Colonic mucosa (tissue), 4 donors: ENCODE measurements at places on chromosomes 7 and 10. TPM values are rescaled to one million over a fixed set of nuclear protein-coding genes. Genes with fewer than 3 reads are reported as not detected.

DNA sequence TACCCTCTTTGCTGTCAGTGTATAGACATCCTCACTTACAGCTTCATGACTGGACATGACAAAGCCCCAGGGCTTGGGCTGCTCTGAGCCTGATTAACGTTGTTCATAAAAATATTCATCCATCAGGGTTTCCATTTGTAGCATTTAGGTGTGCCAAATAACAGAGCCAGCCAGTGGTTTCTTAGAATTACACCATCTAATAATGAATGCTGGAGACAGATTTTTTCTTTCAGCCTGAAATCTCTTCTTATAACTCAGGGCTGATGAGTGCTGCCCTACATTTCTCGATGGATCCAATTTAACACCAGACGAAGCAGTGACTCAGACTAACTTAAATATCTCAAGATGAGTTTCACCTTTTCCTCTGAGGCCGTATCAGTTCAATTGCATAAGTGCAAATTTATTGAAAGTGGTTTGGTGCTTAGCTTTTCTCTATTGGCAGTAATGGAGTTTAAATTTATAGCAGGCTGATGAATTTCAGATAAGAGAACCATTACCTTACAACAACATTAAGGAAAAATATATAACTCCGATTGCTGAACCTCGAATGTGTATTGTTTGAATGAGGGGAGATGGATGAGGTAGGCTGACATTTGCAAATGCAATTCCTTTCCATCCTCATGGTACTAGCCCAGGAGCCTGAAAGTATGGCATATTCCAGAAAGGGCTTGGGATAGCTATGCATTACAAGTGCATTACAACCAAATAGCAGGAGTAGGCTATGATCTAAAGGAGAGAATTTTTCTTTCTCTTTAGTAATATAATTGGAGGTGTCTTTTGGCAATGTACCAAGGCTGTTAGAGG lies 900.6 kb downstream of the KCNMA1 start:
- DNase-seq, result no peak

DNA sequence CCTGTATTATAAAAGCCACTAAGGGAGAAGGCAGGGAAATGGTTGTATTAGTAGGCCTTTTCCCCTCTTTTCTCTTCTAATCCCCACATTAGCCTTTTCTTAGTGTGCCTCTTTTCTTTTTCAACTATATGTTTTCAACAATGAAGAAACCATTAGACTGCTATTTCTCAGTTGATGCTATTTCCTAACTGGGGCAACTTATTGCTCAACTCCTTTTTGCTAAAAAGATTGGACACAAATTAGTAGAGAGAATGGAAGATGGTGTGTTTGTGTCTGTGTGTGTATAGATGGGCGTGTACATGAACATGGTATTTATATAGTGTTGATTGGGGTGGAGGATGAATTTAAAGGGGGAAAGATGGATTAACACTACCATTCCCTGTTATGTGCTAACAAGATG lies 28.4 kb downstream of the TBC1D12 start:
- no peak for DNase-seq

DNA sequence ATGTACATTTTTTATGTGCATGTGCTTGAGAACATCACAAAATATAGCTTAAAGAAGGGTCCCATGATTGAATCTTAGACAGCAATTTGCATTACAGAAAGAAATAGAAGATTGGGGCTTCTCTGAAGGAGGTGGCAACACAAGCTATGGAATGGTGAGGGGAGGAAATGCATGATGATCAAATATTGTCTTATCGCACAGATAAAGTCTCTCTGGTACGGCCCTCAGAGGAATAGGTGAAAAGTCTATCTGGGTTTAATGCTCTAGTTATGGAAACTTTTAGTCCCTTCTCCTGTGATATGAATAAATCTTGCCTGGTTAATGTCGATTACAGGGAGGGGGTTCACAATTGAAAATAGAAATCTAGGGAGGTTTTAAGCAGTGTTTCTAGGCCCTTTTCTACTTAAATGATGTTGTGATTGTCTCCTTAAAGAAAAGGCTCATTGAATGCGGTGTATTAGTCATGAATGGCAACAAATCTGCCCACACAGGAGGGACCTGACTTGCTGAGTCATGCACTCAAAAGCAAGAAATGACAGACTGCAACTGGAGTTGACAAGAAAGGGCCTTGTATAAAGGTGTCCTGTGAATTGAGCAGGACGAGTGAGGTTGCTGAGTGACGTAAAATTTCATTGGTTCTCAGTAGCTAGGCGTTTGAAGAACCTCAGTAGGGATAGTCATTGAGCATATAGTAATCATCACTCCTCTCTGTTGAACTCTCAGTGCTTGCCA lies 133.4 kb upstream of the CSTF2T start:
- no peak for DNase-seq

Gene CALHM2
- total RNA-seq, result 8.0 TPM

Gene HMX2
- total RNA-seq, result 0.13 TPM

Gene WDR91
- total RNA-seq, result 4.8 TPM

Gene LLCFC1
- not detected for total RNA-seq
